Dermis blood vessel endothelial cell (primary cell): ENCODE measurements at places on chromosomes 5 and 9.

DNA sequence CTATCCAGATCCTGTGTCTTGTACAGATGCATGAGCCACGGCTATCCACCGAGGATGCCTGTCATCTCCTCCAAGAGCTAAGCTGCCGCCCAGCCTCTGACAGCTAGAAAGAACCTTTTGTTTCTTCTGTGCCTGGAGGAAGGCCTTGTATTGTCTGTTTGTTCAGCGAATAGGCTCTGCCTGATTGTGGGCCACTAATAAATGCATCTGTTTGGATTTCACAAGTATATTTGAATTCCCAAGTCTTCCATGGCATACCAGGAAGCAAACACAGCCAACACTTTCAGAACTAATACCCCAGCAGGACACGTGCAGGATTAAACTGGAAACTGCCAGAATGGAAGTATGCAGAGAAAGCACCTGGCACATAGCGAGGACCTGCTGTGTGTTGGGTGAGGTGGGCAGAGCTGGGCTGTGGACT, 92.7 kb upstream of the NEURL1B start:
- no peak for DNase-seq

- DNase-seq: no peak
Measured at GRCh38 chr5:27308153-27308552, 269.8 kb upstream of the CDH9 start.

DNA sequence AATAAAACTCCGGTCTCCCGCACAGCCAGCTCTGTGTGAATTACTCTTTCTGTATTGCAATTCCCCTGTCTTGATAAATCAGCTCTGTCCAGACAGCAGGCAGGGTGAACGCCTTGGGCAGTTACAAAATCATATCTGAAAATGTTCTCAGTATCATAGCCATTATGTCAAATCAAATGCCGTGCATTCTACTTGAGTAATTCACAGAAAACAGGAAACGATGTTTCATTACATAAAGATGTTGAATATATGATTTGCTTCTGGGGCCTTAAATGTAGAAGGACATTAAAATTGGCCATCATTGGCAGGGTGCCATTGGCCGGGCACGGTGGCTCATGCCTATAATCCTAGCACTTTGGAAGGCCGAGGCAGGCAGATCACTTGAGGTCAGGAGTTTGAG, 8.5 kb downstream of the POLR3G start:
- DNase-seq: peak; percentile 79

DNA sequence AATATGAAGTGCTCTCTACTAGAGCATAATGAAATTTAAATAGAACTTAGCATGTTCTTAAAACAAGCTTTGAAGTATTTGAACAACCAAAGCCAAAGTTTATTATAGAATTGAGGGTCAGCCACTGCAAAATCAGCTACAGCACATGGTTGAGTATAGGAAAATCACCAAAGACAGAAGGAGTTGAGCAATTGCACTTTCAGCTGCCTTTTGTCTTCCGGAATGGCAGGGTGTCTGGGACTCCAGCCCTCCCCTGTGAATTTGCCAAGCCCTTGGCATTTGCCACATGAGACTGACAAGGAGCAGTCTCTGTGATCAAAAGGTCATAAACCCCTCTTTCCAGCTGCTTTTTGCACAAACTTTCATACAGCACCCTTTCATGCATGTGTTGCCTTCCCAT, 8.5 kb upstream of the LURAP1L start:
- no peak for DNase-seq

- DNase-seq: no peak
Measured at GRCh38 chr5:116154931-116155330, 70.1 kb downstream of the COMMD10 start.

DNA sequence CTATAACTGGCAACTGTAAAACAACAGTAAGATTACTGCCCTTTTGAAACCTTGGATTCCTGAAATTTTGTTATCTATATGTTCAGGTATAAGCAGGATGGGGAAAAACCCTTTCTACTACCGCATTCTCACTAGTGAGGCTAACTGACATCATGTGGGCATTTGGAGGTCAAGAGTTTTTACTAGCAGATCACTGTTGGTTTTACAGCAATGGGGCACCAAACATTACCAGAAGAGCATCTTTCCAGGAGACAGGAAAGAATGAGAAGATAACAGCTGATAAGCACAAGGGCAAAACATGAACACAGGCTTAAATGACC, 20.9 kb upstream of the TTC33 start:
- DNase-seq: no peak

- no peak for DNase-seq
Measured at GRCh38 chr5:132821791-132822190, 8.7 kb downstream of the SHROOM1 start.

- DNase-seq: no peak
Measured at GRCh38 chr9:106615118-106615889, 247.7 kb upstream of the ZNF462 start.

GRCh38 chr9:84969084-84969483, 299.6 kb downstream of the NTRK2 start:
- DNase-seq: peak; percentile 5

GRCh38 chr5:93342563-93343061, 238.4 kb downstream of the NR2F1-AS1 start:
- no peak for DNase-seq

DNA sequence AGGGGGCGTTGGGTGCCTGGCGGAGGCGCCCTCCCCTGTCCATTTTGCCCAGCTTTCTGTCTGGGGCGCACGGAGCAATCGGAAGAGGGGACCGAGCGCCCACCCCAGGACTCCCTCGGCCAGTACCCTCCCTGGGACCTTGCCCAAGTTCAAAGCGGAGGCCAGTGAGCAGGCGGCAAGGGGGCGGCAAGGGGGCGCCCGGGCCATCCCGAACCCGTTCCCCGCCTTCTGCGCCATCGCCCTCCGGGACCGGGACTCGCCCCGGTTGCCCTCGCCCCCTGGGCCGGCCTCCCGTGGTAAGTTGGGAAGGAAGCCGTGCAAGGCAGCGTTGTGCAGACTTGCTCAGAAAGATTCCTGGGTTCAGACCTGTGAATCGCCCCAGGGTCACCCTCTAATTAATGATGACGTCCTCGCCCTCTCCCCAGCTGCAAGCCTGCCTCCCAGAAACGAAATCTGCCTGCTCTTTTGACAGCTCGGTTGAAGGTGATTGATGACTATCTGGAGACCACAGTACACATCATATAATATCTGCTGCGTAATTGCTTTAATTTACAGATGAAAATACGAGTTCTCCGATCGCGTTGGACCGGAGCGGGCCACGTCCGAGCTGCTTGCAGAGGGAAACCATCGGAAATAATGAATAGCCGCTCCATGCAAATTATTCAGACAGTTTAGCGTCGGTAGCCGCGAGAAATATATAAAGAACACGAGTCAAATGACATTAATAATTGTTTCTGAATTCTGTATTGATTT, 1.4 kb upstream of the IRX4 start:
- no peak for DNase-seq

- DNase-seq: peak; percentile 41
Measured at GRCh38 chr5:172658961-172659501, 18.0 kb downstream of the NEURL1B start.

DNA sequence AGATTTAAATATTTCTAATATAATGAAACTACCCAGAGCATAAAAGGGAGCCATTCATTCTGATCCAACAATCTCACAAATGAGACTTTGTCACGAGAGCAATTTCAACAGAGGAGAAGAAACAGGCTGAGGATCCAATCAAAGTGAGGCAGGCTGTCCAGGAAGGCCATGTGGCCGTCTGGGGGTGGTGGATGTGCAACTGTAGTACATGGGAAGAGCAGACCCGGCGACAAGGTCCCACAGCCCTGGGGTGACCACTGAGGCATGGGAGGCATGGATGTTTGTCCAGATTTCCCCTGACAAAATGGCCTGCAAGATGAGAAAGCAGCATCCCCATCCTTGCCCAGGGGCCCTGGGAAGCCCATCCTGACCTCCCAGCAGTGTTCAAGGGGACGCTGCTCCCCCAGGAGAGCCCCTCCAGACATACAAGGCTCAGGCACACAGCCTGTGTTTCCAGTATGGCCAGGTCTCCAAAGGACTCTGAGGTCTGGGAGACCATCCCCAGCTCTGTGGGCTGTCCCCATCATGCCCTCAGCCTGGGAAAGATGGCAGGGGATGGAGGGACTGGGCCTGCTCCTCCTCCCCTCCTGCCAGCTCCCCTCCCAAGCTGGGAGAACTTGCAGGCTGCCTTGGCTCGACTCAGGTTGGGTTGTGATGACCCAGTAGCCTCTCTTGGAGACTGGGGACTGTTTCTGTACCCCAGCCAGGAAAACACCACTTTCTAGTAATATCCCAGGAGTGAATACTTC, 27.5 kb upstream of the FCN2 start:
- no peak for DNase-seq

- DNase-seq: no peak
Measured at GRCh38 chr5:137636830-137637714, 98.8 kb downstream of the KLHL3 start.

- DNase-seq: no peak
Measured at GRCh38 chr9:6134661-6135180, 80.9 kb upstream of the IL33 start.
